Stimulated activated CD8-positive, alpha-beta memory T cell treated with anti-CD3 and anti-CD28 coated beads, Interleukin-4, amount 100 ng/mL, for 4 hours (primary cell): ENCODE measurements at places on chromosomes 12 and 14.

DNA sequence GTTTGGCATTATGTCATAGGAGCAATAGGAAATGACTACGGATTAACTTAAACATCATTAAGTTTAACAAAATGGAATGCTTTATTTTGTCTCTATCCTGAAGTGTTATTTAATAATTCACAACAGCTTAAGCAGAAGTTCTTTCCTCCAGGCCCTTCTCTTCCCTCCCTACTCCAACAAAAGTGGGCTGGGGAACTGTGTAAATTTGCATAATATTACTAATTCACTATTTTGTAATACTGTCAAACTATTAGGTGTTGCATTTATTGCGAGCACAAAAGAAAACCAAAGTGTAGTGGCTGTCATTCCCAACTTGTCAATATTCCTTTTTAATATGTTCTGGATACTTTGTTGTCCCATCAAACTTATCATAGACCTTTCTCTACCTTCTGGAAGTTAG, 69.8 kb downstream of the ATG14 start:
- no peak for DNase-seq

DNA sequence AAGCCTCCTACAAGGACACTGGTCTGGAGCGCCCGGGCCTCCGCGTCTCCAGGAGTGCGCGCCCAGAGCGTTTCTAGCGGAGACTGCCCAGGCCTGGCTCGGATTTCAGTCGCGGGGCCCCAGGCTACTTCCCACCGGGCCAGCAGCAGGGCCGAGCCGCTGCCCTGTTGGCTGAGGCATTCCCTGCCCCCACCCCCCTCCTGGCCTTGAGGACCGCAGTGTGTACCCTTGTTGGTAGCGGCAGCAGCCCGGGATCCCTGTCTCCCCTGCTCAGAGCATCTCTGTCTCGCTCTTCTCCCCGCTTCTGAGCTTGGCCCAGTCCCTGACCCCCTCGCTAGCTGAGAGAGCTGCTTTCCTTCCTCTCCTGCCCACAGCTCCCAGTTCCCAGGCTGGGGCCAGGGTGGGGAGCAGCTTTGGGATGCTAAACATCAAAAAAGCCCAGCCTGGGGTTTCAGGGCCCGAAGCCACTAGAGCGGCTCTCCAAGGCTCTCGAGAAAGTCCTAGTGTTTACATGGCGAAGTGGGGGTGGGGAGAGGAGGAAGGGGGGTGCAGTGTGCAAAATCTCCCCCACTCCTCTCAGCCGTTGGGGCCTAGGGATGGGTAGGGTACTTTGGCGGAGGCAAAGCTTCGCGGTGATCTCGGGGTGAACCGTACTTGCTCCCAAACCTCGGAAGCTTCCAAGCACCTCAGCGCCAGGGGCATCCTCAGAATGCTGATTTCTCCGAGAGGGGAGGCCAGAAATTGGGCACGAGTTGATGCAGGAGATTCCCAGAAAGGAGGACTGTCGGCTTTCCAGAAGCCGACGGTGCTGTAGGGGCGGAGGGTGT, 6.4 kb downstream of the NKX2-1 start:
- no peak for DNase-seq

GRCh38 chr12:64650762-64651161, 40.5 kb downstream of the RASSF3 start:
- DNase-seq, result no peak

- no peak for DNase-seq
Observed at GRCh38 chr12:115770643-115771042, 506.9 kb downstream of the MED13L start.

GRCh38 chr12:127268213-127268612, 998.8 kb upstream of the TMEM132C start:
- no peak for DNase-seq

DNA sequence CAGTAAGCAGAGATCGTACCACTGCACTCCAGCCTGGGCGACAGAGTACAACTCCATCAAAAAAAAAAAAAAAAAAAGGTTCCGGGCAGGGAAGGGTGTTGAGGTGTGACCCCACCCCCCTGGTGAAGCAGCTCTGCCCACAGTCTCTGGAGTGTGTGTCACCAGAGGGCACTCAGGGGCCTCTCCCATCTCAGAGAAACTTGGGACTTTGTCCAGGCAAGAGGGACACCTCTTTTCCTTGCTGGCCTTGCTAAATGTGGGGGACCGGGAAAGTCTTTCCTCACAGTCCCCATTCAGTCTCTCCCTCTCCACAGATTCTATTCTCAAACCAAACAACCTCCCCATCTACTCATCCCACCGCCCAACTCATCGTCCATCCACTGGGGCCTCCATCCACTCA, 43.6 kb downstream of the RFLNA start:
- DNase-seq, result no peak

DNA sequence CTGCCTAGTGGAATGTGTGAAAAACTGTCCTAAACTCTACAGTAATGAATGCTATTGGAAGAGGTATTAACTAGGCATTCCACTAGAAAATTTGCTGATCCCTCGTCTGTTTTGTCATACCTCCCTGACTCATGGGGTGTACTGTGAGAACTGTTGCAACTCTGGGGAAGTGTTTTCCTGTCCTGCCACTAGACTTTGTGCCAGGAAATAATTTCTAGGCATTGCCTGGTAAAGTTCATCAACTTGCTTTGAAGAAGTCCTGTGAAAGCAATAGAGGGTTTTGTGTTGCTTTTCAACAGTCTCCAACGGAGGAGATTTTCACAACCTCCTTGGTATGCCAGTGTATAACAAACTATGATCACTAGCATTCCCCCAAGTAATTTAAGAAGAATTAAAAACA, 139.9 kb downstream of the AKAP6 start:
- DNase-seq, result no peak

- DNase-seq, result no peak
Observed at GRCh38 chr12:122518908-122519307, 7.8 kb downstream of the RSRC2 start.

- no peak for DNase-seq
Observed at GRCh38 chr12:81205416-81205815, 127.5 kb downstream of the ACSS3 start.

- no peak for DNase-seq
Observed at GRCh38 chr12:2358986-2359658, 306.3 kb downstream of the CACNA1C start.

GRCh38 chr14:63308723-63309317, 9.9 kb downstream of the GPHB5 start:
- no peak for DNase-seq
